ENCODE measurements at places on chromosomes 3 and 15. TPM values are rescaled to one million over a fixed set of nuclear protein-coding genes. Genes with fewer than 3 reads are reported as not detected.
A peak's percentile ranks its signal among the peaks of the same experiment; 100 is the strongest.

Gene APH1B
- 5.6 TPM for total RNA-seq

DNA sequence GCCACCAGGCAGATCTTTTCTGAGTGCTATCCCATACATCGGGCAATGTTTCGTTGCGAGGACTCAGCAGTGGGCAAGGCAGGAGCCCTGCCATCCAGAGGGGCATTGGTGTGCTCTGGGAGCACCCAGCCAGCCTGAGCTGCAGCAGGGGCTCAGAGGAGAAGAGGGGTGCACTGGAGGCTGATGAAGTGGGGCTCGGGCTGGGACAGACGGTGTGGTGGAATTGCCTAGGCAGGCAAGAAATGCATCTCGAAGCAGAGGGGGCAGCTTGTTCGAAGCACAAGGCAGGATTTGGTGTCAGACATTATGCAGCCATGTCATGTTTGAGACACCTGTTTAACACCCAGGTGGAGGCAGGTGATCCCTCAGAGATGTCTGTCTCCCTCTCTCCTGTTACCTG is 19.3 kb downstream of the PAQR5 start:
- no peak for DNase-seq
- no peak overlapping the region for H3K27ac ChIP-seq
- H3K27me3 ChIP-seq = peaks cover 4% of the 10 kb centered on the region
- no peaks in the 10 kb centered on the region for H3K36me3 ChIP-seq
- H3K4me3 ChIP-seq = no peak overlapping the region

Gene FETUB
- not detected for total RNA-seq

DNA sequence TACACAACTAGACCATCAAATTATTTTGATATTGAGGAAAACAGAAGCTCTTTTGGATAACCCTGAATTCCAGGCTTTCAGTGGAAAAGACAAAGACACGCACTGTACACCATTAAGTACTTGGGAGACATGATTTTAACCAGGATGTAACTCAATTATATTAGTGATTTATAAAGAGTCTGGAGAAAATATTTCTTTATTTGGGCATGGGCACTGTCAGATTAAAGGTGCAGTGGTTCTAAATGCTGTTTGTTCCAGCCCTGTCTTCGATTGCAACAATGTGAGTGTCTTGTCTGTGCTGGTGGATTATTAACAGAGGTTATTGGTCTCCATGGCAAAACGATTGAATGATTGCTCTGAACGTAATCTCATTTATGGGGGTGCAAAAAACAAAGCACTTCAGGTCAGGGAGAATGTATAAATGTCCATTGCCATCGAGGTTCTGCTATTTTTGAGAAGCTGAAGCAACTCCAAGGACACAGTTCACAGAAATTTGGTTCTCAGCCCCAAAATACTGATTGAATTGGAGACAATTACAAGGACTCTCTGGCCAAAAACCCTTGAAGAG is at the start of gene TM4SF4:
TSS of gene TM4SF4 (plus strand) at position 448 of the 568 bp plus-strand sequence. CDS start 181 bp downstream, outside the sequence.
- peaks cover 19% of the 10 kb centered on the region for H3K4me1 ChIP-seq
- H3K4me3 ChIP-seq = no peak within 1 kb of the TSS
- no peaks in the 10 kb centered on the region for H3K36me3 ChIP-seq

GRCh38 chr3:174869448-174869847 is 10.3 kb downstream of the NAALADL2 start:
- no peak overlapping the region for H3K4me3 ChIP-seq
- DNase-seq = no peak
- H3K27ac ChIP-seq = no peak overlapping the region
- H3K27me3 ChIP-seq = no peaks in the 10 kb centered on the region
- H3K36me3 ChIP-seq = no peaks in the 10 kb centered on the region
- H3K4me1 ChIP-seq = no peaks in the 10 kb centered on the region

DNA sequence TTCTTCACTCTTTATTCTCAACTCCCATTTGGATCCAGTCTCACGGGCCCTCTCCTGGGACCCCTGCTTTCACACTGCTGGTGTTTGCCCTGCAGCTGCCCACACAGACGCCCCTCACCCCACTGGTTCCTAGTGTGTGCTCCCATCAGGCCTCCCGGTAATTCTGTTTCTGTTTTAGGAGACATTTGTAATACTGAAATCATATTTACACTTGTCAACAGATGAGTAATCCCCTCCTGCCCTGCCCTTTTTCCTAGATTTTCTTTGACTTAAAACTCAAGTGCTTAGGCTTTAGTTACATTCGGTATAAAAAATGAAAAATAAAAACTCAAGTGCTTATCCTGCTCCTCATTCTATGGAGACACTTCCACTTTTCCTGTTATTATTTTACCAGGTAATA is 18.4 kb upstream of the ABTB1 start:
- no peak overlapping the region for H3K27ac ChIP-seq
- DNase-seq = no peak
- H3K4me3 ChIP-seq = no peak overlapping the region
- H3K4me1 ChIP-seq = peaks cover 5% of the 10 kb centered on the region
- H3K36me3 ChIP-seq = no peaks in the 10 kb centered on the region

GRCh38 chr3:171801738-171802589 is 8.3 kb downstream of the PLD1 start:
- peak overlapping the region; percentile 43 for H3K27ac ChIP-seq
- no peak for DNase-seq

- H3K4me3 ChIP-seq = no peak overlapping the region
- no peak for DNase-seq
- H3K36me3 ChIP-seq = no peaks in the 10 kb centered on the region
- no peak overlapping the region for H3K27ac ChIP-seq
- H3K4me1 ChIP-seq = peaks cover 4% of the 10 kb centered on the region
These were observed 4.1 kb upstream of the PAK6 start for GRCh38 chr15:40234783-40235182.

- no peak for DNase-seq
- no peaks in the 10 kb centered on the region for H3K36me3 ChIP-seq
- H3K4me3 ChIP-seq = no peak overlapping the region
- H3K27ac ChIP-seq = no peak overlapping the region
- no peaks in the 10 kb centered on the region for H3K4me1 ChIP-seq
These were observed 946.8 kb downstream of the OTOL1 start for GRCh38 chr3:162443376-162443775.

Gene CADM2
- total RNA-seq = 7.7 TPM

Gene SNRPA1
- 19.6 TPM for total RNA-seq

Gene TMEM158
- 0.31 TPM for total RNA-seq

Gene MEGF11
- total RNA-seq = not detected

DNA sequence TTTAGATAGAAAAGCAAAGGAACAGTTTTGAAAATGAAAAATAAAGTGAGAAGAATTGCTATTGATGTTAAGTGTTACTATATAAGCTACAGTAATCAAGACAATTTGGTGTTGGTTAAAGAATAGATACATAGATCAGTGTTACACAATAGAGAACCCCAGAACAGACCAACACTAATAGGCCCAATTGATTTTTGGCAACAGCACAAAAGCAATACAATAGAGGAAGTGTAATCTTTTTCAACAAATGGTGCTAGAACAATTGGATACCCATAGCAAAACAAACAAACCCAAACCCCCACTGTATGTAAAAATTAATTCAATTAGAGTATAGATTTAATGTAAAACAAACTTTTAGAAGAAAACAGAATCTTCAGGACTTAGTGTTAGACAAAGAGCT is 61.8 kb downstream of the ATP11B start:
- no peaks in the 10 kb centered on the region for H3K27me3 ChIP-seq
- H3K36me3 ChIP-seq = peaks cover 56% of the 10 kb centered on the region
- no peak for DNase-seq

DNA sequence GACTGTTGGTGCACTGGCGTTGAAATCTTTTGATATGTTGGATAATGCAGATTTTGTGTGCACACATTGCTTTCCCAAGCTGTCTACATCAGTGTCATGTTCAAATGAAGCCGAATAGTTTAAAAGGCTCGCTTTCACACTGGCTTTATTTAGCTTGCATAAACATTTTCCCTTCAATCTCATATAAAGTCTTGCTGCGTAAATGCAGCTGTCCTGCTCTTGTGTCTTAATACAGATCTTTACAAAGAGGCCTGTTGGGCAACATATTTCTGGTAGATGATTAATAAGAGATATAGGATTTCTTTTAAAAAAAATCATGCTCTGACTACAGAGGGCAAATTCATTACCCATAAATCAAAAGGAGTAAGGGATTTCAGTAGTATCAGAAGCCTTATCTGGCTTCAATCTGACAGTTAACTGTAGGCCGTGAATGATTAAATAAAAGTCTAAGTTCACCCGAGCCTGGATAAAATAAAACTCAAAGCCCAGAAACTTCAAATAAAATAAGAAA is 937.2 kb downstream of the FHIT start:
- H3K27me3 ChIP-seq = no peaks in the 10 kb centered on the region
- no peak for DNase-seq
- no peaks in the 10 kb centered on the region for H3K36me3 ChIP-seq
- no peak overlapping the region for H3K27ac ChIP-seq
- H3K4me1 ChIP-seq = no peaks in the 10 kb centered on the region

Gene ST3GAL6
- total RNA-seq = 7.4 TPM

DNA sequence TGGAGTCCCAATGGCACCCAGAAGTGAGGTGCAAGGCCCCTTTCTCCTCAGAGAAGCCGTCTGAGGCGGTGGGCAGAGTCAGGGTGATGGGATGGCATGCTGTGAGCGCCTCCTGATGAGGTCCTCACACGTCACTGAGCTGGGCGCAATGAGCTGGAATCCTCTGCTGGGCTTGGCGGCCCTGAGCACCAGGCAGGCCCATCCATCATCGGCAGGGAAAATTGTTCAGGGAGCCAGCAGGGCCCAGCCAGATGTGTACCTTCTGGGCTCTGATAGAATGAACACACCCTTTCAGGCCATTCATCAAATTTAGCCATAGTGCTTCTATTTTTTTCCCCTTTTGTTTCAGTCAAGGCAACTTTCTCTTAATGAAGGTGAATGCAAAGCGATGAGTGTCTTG is 43.7 kb downstream of the FAM3D start:
- no peak overlapping the region for H3K4me3 ChIP-seq
- H3K27me3 ChIP-seq = no peaks in the 10 kb centered on the region
- DNase-seq = no peak
- no peaks in the 10 kb centered on the region for H3K36me3 ChIP-seq
- no peak overlapping the region for H3K27ac ChIP-seq
- H3K4me1 ChIP-seq = peaks cover 9% of the 10 kb centered on the region

DNA sequence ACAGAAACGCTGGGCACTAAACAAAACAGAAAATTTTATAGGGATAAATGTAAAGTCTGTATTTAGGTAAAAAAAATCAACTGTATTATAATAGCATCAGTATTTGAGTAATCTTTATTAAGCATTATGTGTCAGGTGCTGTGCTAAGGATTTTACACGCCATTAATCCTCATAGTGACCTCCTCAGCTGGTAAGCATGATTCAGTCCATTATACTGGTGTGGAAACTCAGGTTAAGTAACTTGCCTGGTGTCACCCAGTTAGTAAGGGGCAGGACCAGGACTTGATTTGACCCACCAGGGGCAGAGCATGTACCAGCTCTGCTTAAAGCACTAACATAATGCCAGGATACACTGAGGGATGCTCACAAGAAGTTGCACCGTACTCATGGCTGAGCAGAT is 4.8 kb downstream of the MYO5C start:
- H3K27me3 ChIP-seq = no peaks in the 10 kb centered on the region
- no peak overlapping the region for H3K27ac ChIP-seq
- H3K4me1 ChIP-seq = peaks cover 4% of the 10 kb centered on the region
- no peak overlapping the region for H3K4me3 ChIP-seq

Gene RASGRF1
- not detected for total RNA-seq

DNA sequence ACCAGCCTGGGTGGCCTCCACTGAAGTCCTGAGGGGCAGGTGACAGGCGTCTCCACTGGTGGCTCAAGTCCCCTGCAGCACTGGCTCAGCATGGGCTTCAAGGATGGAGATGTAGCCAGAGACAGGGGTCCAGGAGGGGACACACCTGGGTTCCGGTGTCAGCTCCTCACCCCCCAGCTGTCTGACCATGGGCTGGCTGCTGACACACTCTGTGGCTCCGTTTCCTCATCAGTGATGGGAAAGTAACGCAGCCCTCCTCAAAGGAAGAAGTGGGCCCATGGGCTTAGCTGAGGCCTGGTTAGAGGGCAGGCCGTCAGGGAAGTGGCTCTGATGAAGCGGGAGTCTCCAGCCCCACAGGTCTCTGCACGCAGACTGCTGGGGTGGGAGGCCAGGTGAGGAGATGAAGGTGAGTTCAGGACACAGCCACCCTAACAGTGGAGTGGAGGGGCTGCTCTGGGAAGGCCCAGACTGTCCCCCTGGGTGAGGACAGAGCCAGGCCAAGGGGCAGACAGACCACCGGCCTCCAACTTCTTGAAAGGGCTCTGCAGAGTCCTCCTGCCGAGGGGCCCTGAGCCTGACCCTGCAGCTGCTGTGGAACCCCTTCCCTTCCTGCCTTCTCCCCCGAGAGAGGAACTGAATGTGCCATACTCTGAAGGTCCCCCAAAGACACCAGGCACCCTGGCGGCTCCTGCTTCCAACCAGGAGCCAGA is 24.0 kb downstream of the PSTPIP1 start:
- no peaks in the 10 kb centered on the region for H3K36me3 ChIP-seq
- H3K4me1 ChIP-seq = no peaks in the 10 kb centered on the region
- peak; percentile 11 for DNase-seq
- no peaks in the 10 kb centered on the region for H3K27me3 ChIP-seq
- H3K27ac ChIP-seq = no peak overlapping the region

Gene PPARG
- 10.6 TPM for total RNA-seq

DNA sequence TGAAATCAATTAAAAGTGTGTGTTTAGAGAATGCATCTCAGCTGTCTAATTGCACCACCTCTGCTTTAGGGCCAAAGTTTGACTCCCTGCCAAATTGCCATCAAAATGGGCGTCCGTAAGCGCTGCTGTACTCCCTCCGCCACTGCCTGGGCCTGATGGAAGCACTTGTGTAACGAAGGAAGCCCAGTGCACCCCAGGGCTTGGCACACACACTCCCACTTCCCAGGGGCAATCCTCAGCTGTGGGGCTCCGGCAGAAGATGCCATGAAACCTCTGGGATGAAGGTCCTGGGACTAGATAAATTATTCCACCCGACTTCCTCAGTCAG is 137.8 kb downstream of the RORA start:
- H3K27ac ChIP-seq = peak overlapping the region; percentile 3
- no peaks in the 10 kb centered on the region for H3K27me3 ChIP-seq
- no peak for DNase-seq
- no peaks in the 10 kb centered on the region for H3K36me3 ChIP-seq
- H3K4me3 ChIP-seq = peak overlapping the region; percentile 6

DNA sequence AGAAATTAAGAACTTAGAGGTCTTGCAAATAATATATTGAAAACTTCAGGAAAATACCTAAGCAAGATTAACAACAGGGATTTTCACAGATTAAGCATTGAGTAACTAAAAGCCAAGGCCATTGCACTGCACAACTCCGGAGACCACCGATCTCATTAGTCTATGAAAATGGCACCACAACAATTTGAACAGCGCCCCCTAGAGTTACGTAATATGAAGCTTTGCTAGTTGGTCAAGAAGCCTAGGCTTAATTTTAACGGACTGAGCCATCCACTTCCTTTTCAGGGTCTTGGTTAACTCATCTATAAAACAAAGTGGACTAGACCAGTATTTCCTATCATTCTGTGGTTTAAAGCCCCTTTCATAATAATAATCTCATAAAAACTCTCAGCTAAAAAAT is 24.8 kb downstream of the TMEM212 start:
- no peaks in the 10 kb centered on the region for H3K36me3 ChIP-seq
- no peak overlapping the region for H3K4me3 ChIP-seq
- DNase-seq = no peak
- H3K27me3 ChIP-seq = no peaks in the 10 kb centered on the region
- H3K4me1 ChIP-seq = no peaks in the 10 kb centered on the region

Gene CCRL2
- 0.97 TPM for total RNA-seq

Measured in gastrocnemius medialis (tissue), 4 donors.